Activated T-cell treated with anti-CD3 and anti-CD28 coated beads, Interleukin-2, amount 50 U/mL, for 24 hours (primary cell): ENCODE measurements at places on chromosomes 6 and 20.

DNA sequence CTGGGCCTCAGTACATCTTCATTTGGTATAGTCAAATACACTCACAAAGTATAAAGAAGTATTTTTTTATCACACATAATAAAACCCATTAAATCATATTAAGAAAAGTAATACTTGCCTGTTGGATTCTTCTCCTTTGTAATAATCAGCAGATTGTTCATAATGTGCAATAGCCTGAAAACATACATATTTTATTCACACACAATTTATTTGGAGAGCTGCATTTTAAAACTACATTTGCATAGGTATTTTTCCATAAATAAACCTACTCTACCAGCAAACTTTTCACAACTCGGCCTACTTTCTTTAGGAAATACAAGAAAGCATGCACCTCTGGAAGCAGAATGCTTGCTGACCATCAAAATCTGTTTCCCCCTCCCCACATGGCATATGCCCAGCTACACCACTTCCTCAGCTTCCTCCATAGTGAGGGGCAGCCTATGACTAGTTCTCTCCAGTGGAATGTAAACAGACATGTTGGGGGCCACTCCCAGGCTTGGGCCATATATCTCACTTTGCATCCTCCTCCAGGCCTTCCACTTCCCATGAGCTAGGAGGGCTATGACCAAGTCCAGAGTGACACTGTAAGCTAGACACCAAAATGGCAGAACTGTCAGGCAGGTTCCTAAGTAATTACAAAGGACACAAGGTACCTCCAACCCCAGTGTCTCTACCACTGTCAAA lies 28.3 kb downstream of the GZF1 start:
- DNase-seq: no peak

DNA sequence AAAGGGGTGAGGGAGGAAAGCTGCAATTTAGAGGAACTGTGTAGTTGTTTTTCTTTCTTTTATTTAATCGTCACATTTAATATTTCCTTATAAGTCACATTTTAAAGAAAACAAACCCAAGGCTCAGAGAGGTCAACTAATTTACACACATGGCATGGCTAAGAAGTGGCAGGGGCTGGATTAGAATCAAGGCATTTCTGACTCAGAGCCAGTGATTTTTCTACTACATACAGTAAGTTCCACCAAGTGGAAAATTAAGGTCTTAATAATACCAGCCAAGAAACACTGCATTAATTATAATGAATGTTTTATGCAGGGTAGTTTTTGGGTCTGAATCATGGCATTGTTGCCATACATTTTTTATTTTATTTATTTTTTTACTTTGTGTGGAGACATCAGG lies 607.7 kb upstream of the CITED2 start:
- no peak for DNase-seq

GRCh38 chr20:8756410-8756809 lies 312.5 kb upstream of the PLCB4 start:
- no peak for DNase-seq

GRCh38 chr20:30815577-30816181 lies 441.8 kb upstream of the DEFB115 start:
- DNase-seq: no peak

DNA sequence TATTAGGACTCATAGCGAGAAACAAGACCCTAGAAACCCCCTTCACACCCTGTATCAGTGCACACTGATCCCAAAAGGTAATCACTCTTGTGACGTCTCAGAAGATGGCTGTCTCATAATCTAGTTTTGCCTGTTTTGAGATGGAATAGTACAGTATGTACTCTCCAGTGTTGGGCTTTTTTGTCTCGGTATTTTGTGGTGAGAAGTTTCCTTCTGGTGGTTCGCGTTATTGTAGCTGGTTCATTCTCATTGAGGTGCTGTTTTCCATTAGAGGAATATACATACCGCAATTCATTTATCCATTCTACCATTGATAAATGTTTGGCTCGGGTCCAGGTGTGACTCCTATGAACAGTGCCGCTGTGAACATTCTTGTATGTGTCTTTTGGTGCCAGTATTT lies 27.9 kb upstream of the MAP3K4 start:
- DNase-seq: no peak

- DNase-seq: no peak
These were observed 8.8 kb upstream of the FBXO30 start for GRCh38 chr6:145823328-145823944.
